ENCODE measurements at places on chromosomes 6 and 20. TPM values are rescaled to one million over a fixed set of nuclear protein-coding genes. Genes with fewer than 3 reads are reported as not detected.

- DNase-seq: no peak
These were observed 649.1 kb upstream of the GJE1 start for GRCh38 chr6:141483598-141484061.

GRCh38 chr6:15952231-15953151 lies 176.4 kb upstream of the MYLIP start:
- no peak for DNase-seq

GRCh38 chr6:52399511-52400312 lies 20.4 kb upstream of the EFHC1 start:
- DNase-seq: no peak

GRCh38 chr6:170147056-170147787 lies 143.7 kb downstream of the DLL1 start:
- DNase-seq: peak; percentile 33

DNA sequence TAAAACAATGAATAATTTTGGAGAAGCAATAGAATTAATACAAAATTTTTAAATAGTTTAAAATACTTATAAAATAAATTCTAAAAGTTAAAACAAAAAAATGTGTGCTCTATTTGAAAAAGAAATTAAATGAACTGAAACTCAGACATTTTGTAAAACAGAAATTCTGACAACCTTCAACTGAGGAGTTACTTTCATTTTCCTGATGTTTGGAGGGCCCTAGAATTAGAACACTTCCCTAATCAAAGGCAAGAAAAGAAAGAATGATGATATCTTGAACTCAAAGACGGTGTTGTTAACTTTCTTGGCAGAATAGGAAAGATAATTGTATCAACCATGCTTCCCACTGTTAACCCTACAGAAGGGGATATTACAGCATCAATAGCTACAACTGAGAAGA lies 27.9 kb downstream of the SNX14 start:
- DNase-seq: no peak

DNA sequence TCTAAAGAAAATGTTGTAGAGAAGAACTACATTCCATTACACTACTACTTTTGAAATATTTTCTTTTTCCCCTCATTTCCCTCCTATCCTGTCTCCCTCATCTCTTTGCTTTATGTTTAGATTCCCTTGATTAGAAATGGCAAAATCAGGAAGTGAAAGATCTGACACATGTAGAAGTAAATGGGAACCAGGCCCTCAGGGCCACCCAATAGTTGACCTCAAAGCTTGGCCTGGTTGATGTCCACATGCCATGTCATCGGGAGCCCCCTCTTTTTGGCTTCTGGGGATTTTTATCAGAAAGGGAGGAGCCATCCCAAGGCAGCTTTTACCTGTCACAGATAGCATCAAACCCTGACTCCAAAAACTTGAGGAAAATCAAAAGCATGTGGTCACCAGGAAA lies 168.3 kb upstream of the ECI2 start:
- DNase-seq: no peak

DNA sequence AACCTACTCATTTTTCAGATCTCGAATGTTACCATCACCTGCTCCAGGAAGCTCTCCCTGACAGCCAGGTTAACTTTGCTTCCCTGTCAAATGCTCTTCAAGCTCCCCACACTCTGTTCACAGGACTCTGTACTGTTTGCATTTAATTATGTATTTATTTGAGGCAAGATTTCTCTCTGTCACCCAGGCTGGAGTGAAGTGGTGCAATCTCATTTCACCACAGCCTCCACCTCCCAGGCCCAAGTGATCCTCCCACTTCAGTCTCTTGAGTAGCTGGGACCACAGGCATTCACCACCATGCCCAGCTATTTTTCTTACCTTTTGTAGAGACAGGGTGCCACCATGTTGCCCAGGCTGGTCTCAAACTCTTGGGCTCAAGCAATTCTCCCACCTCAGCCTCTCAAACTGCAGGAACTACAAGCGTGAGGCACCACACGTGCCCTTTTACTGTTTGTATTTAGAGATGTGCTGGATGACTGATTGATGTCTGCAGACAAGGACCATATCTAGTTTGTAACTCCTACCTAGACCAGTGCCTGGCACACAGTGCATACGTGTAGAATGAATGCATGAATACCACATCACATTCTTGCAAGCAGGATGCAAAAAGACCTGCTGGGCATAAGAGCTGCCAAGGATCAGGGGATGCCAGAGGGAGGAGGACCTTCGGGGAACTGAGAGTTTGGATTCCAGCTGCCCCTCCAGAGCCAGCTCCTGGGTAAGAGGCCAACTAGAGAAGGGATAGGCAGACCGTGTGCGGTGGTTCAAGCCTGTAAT lies 15.6 kb upstream of the CBFA2T2 start:
- DNase-seq: no peak

- no peak for DNase-seq
These were observed 34.7 kb downstream of the BMP2 start for GRCh38 chr20:6802227-6802626.

CCDC170 gene
- 4.6 TPM for total RNA-seq

CFB gene
- 69.1 TPM for total RNA-seq

SIM1 gene
- not detected for total RNA-seq

VSX1 gene
- not detected for total RNA-seq

KCNK15 gene
- 3.1 TPM for total RNA-seq

KCNQ5 gene
- 1.7 TPM for total RNA-seq

SIRPB2 gene
- total RNA-seq: 9.2 TPM

All from left lung (tissue), 14 donors.